ENCODE measurements at places on chromosomes 2 and 18.

GRCh38 chr2:98242003-98242402, 104.3 kb upstream of the CNGA3 start:
- DNase-seq: no peak

GRCh38 chr18:13452388-13452811, 233.8 kb downstream of the LDLRAD4 start:
- no peak for DNase-seq

GRCh38 chr2:12534646-12535263, 182.0 kb upstream of the TRIB2 start:
- no peak for DNase-seq

GRCh38 chr2:233131936-233132720, 72.0 kb downstream of the INPP5D start:
- DNase-seq: no peak

- no peak for DNase-seq
Measured at GRCh38 chr2:50395605-50396297, 636.2 kb downstream of the NRXN1 start.

DNA sequence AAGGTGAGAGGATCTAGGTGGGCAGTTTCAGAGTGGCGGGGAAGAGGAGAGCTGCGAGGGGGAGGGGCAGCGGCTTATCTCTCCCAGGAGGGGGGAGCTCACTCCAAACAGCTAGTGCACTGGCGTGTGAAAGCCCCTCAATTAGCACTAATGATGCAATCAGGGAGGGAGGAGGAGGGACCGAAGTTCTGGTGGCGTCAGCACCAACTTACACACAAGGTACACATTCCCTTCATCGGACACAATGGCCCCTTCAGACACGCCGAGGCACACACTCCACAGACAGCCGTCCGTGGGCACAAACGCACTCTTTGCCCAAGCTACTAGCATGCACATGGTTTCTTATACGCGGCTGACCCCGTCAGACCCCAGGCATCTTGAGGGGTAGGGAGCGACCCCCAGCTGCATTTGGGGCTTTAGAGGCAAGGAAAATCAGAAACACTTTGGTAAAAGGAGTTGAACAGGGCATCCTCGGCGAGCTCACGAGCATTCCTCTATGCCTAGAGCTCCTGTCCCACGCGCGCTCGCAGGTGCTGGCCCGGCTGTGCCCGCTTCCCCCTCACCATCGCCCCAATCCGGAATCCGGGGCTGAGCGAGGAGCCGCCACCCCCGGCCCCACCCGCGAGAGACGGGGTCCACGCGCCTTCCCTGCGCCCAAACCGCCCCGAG, 868 bp upstream of the PKDCC start:
- no peak for DNase-seq

- DNase-seq: no peak
Measured at GRCh38 chr18:2597639-2598038, 26.3 kb downstream of the NDC80 start.

DNA sequence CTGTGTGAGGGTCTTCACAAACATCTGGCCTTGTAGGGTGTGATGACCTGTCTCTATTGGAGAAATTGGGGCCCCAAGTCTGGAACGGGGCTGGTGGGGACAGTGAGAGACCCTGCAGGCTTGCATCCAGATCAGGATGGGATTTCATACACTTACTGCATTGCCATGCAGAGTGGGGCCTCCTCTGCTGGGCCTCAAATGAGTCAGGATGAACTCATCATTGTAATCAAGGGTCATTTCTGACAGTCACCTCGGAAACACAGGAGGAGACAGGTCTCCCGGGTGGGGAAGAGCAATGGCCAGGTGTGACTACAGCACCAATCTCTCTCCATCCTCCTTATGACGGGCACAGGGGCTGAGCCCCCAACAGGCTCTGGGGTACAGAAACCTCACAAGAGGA, 48.1 kb upstream of the GALR1 start:
- DNase-seq: no peak

DNA sequence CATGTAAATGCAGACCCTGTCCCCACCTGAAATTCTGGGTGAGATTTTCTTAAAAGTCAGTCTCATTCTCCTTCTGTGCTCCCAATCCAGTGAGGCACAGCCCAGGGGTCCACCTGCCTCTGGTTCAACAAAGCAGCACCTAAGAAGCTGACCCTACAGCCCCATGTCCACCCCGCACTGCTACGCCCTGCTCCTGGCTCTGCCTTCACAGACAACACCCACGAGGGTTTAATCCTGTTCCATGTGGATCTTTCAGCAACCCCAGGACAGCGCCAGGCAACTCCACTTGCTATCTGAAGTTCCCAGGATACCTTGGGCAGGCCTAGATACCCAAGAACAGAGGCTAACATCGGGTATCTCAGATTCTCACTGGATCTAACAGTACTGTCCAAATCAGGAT, 44.9 kb downstream of the HDLBP start:
- DNase-seq: no peak

- no peak for DNase-seq
Measured at GRCh38 chr2:602571-603359, 74.4 kb downstream of the TMEM18 start.

DNA sequence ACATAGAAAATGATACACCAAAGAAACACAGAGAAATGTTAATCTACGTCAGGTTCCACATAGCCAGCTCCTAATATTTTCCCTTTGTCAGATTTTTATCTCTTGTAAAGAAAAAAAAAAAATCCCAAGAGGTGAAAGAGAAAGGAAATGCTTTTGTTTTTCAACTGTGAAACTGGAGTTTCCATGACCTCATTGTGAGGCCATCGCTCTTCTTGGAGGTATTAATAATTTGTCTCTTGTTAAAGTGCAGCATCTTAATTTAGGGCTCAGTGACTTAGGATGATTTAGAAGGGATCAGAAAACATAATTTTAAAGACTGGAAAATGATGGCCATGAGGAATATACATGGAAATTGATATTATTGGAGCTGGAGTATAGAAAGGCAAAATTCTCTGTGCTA, 21.7 kb downstream of the ARHGAP28 start:
- no peak for DNase-seq

DNA sequence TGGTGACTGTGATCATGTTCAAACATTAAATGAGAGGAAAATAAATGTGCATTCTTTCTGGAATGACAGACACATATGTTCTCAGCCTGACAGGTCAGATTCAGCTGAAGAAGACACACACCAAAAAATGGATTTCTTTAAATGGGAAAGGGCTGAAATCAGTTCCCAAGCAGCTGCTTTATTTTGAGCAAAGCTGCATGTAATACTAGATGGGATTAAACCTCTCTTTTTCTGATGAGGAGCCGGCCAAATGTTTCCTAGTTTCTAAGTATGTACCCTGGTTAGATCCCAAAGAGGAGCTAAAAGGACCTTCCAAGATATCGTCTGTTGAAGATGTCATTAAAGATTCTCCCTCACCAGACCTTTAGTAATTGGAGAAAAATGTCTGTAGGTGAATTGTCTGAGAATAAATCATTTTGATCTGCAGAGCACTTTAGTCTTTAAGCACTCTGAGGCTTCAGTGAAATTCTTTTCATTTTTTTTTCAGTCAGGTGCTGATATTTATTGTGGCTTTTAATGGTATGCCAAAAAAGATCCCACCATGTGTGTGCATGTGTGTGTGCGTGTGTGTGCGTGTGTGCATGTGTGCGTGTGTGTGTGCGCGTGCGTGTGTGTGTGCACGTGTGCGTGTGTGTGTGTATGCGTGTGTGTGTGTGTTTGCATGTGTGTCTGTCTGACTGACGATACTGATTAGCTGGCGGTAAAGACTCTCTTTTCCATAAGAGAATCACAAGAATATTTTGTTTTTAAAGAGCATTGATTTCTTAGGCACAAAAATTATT, 175.8 kb downstream of the IRS1 start:
- no peak for DNase-seq

DNA sequence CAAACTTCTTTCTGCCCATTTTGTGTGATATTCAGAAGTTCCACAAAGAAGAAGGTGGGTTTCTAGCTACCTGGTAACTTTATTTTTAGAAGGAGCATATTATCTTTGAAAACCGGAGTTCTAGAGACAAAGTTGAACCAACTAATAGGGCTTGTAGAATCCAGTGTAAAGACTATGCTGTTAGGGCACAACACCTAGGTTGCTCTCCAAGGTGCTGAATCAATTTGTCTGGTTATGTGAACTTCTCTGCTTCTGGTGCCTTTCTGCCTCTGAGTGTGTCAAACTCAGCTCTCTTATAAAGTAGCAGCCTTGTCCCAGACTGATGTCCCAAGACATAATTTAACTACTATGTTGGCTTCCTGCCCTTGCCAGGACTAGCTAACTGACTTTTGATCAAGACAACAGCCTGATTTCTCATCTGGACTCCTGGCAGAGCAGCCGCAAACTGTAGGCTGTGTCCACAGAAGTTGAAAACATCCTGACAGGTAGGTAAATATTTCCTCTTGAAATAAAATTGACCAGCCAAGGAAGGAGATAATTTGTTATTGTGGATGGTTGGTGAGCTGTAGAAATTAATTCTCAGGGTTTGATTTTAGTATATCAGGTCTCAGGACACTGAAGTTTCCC, 119.4 kb downstream of the CYRIA start:
- DNase-seq: no peak

DNA sequence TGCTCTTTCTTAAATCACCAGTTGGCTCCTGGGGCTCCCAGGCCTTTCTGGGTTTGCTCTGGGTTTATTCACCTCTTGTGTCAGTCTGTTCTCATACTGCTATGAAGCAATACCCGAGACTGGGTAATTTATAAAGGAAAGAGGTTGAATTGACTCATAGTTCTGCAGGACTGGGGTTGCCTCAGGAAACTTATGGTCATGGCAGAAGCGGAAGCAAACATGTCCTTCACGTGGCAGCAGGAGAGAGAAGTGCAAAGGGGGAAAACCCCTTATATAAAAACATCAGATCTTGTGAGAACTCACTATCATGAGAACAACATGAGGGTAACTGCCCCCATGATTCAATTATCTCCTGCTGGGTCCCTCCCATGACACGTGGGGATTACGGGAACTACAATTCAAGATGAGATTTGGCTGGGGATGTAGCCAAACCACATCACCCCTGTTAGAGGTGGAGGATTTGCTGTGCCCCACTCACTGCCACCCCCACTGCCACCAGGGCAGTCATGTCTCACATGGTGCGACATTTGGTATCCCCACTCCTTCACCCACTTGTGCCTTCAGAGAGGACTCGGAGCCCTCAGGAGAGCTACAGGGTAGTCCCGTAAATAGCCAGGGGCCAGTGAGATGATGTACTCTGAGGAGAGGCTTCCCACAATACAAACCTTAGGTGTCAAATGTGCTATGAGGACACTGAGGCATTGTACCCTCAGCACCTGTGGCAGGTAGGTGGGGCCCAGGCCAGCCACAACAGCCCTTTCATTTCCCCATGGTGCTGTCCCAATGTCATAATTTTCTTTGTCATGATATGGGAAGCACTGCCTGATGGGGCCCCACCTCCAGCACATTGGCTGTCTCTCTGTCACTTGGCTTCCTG, 35.7 kb downstream of the CDC42EP3 start:
- peak; percentile 66 for DNase-seq

DNA sequence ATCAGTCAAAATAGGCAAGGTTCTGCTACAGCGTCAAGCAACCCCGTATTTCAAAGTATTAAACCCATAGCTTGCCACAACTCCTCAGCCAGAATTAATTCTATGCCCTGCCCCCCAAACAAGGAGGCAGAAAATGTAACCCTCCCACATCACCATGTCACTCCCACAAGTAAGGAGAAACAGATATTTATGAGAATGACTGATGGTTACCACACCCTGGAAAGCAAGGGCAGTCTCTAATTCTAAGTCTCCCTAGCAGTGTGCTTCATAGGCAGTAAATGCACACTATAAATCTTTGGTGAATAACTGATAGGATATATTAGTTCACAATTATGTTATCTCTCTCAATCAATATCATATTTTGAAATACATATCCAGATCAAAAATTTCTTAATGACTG, 228.0 kb upstream of the SLC14A2 start:
- DNase-seq: no peak

GRCh38 chr2:121382744-121383143, 97.7 kb upstream of the TFCP2L1 start:
- no peak for DNase-seq

DNA sequence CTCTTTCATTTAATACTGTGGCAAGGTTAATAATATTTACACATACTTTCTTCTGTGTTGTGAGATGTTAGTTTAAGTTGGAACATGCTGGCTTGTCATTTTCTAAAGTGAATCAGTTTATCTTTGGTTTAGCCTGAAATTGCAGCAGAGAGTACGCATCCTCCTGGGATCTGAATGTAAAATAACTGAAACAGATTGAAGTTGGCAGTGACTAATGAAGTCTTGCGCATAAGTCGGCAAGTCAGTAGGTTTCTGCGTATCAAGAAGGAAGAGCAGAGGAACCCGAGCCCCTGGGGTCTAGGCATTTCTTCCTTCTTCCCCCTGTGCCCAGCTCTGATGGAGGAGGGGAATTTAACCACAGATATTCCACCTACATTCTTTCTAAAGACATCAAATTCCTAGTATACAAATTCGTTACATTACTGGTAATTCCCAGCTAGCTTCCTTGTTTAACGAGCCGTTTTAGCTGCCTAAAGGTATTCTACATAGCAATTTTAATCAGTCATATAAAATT, 392.1 kb upstream of the RAB12 start:
- no peak for DNase-seq

GRCh38 chr18:73355121-73355520, 487.3 kb upstream of the NETO1 start:
- DNase-seq: no peak

DNA sequence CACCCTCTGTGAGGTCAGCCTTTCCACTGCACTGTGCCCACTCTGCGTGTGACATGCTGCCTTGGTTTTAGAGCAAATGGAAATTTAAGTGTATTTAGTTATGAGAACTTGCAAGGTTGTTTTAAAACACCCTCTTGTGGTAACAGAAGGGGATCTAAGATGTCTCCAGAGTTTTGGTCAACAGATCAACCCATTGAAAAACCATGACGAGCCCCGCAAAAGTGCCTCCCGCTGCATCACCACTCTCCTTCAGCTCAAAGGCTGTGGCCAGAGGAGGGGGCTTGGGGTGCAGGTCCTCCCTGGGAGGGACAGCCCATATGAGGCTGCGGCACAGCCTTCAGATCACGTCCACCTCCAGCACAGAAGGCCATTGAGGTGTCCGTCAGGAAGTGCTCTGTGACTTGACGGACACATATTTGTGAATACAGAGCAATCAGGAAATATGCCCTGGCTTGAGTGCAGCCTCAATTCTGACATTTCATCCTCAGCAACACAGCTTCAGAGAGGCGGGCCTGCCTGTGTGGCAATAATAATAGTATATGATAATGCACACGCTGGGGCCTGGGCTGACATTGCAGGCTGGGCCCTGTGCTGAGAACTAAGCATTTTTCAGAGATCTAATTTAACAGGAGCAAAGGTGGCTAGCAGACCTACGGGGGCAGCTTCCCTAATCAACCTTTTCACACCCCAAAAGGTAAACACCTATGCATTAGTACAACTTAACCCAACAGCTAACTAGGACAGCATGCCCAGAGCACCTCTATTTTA, 213.9 kb downstream of the ANAPC1 start:
- no peak for DNase-seq

- DNase-seq: no peak
Measured at GRCh38 chr2:24262421-24262970, 87.6 kb downstream of the FAM228A start.

- no peak for DNase-seq
Measured at GRCh38 chr2:201248288-201248844, 12.0 kb upstream of the CASP8 start.

- no peak for DNase-seq
Measured at GRCh38 chr2:128425731-128426620, 107.3 kb upstream of the HS6ST1 start.
